ENCODE measurements at places on chromosomes 1 and 21.
A peak's percentile ranks its signal among the peaks of the same experiment; 100 is the strongest.

DNA sequence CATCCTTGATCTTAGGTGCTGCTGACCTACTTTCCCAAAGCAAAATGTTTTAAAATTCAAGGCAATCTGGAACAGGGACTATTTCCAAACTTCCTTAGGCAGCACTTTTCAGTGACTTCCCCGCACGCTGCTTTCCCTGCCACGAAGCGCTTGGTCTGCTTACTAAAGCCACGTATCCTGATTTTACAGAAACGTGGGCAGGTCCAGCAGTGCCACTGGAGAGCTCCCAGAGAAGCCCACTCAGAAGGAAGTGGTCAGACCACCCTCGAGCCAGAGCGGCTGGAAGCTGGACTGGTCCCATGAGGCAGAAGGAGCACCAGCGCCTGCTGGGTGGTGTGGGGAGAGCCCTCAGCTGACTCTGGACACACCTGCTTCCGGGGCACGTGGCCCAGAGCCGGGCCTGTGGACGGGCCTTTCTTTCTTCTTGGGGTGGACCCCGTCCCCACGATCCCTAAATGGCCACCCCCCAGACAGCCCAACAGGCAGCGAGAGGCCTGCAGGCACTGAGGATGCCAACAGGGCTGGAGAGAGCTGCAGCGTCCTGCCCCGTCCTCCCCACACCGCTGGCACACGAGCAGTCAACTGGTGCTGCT is 23.2 kb downstream of the PTTG1IP start:
- no peak for DNase-seq

- no peak for DNase-seq
Measured at GRCh38 chr1:200487650-200488049, 77.8 kb upstream of the ZNF281 start.

DNA sequence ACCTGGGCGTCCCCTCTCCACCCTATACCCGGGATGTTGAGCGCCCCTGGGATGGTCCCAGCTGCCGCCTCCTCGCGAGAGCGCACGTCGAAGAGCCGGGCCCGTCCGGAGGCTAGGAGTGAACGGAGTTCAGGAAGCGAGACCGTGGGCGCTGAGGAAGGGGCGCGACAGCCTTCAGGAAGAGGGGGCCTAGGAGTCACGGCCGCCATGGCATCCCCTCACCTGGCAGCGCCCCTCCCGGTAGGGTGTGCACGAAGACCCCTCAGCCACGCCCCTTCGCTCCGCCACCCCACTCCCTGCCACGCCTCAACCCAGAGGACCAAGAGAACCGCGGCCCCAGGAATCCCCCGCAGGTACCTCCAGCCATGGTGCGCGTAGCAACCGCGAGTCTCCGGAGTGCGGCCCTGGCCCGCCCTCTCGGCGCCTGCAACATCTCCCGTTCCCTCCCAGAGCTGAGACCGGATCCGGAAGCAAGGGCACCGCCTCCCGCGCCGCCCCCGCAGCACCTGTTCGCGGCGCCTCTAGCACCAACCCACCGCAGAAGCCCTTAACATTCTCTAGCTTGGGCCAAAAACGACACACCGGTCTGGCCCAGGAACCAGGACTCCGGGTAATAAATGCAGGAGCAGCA is at the start of gene TSTD1:
Gene TSTD1 (minus strand): TSS at position 442 of the 631 bp plus-strand sequence. CDS start 75 bp downstream, at position 367.
- DNase-seq: peak; percentile 71

- DNase-seq: no peak
Measured at GRCh38 chr1:64356636-64357256, 113.2 kb upstream of the CACHD1 start.

DNA sequence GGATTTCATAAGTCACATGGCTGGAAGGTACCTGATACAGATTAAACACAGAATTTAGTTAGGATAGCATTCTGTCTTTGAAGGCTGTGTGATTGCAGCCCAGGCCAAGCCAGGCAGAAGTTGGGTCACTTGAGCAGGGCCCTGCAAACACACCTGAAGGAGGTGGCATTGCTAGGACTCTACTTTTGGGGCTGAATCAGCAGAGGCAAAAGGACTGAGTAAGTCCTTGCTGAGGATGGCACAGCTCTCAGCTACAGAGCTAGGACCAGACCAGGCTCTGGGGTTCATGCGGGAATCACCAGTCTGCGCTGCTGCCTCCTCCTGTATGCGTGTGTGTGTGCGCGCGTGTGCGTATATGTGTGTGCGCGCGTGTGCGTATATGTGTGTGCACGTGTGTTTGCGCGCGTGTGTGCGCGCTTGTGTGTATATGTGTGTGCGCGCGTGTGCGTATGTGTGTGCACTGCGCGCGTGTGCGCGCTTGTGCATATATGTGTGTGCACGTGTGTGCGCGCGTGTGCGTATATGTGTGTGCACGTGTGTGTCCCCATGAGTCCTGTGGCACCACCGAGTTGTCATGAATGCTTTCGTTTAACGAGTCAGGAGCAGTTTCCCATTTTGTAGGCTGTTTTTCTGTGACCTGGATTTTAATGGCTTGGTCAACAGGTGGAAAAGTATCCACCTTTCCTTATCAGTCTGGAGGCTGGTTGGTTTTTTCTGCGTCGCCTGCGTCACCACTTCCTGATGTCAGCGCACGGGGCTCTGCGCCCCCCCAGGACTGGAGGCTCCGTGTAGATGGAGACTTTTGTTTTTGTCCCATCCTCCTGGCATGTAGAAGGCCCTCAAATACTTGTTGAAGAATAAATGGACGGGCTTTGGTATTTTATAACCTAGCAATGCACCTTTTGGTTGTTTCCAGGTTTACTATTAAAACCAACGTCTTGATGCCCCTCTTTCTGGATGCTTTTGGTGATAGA is 34.7 kb downstream of the ADARB1 start:
- DNase-seq: no peak

DNA sequence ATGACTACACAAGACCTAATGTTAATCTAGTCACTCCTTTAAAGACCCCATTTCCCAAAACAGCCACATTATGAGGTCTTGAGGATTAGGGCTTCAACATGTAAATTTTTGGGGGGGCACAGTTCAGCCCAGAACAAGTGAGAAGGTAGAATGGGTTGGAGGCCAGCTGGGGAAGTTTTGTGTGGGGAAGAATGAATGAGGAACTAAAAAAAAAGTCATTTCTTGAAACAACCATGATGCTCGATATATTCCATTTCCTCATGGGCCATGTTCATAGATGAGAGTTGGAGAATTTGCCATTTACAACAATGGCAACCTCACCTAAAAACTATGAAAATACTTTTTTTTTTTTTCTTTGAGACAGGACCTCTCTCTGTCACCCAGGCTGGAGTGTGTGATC is 14.5 kb downstream of the NLRP3 start:
- no peak for DNase-seq

- DNase-seq: no peak
Measured at GRCh38 chr1:233114860-233115259, 164.4 kb downstream of the NTPCR start.
